ENCODE measurements at places on chromosomes 12 and 14.

GRCh38 chr14:44669496-44669895, 162.4 kb upstream of the FSCB start:
- DNase-seq = no peak

GRCh38 chr12:28883406-28883997, 265.6 kb upstream of the FAR2 start:
- DNase-seq = no peak

GRCh38 chr12:107304588-107305532, 211.5 kb upstream of the CRY1 start:
- DNase-seq = no peak

DNA sequence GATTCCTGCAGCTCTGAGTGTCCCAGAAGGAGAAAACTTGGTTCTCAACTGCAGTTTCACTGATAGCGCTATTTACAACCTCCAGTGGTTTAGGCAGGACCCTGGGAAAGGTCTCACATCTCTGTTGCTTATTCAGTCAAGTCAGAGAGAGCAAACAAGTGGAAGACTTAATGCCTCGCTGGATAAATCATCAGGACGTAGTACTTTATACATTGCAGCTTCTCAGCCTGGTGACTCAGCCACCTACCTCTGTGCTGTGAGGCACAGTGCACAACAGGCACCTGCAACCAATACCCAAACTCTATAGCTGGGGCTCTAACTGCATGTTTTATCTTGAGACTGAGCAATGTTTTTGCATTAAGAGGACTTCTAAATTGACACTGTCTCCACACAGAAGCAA, 379.2 kb upstream of the OR4E1 start:
- no peak for DNase-seq

GRCh38 chr12:92408072-92408900, 262.6 kb upstream of the BTG1 start:
- DNase-seq = no peak

DNA sequence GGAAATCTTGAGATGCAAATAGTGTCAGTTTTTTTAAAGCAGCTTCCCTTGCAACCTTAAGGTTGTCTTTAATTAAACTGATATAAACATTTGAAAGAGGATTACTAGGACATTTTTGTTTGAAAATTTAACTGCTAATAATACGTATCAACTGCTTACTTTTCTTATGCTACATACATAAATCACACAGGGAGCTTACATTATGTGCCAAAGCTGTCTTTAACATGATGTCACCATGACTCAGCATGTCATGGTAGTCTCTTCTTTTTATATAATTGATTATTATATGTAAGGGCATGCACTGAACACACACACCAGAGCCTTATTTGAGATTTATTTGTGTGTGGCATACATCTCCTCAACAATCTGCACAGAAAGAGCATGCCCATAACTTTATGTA, 63.0 kb upstream of the PTHLH start:
- no peak for DNase-seq
